ENCODE measurements at places on chromosomes 2 and 18.
A peak's percentile ranks its signal among the peaks of the same experiment; 100 is the strongest.

DNA sequence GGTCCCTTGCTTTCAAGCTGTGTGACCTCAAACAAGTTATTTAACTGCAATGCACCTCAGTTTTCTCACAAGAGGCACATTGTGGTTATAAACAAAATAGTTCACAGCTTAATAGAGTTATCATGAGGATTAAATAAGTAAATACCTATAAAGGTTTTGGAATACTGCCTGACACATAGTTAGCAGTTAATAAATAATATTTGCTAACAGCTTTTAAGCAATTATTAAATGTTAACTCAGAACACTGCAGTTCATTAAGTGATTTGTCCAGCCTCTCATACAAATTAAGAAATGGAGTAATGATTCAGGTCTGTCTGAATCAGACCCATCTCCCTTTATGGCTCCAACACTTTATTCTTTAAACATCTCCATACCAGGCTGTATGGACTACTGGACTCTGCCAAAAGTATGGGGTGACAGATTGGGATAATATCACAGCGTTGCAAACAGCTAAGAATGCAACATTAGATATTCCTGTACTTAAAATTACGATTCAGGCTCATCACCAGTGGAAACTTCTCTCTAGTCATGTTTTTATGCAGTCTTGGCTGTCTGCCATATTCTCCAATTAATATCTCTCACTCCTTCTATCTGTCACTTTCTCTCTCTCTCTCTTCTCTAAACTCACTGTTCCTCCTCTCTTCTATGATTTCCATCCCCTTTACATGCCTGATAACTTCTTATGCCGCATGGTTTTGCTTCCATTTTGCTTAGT lies 370.6 kb upstream of the UBE2E3 start:
- no peak for DNase-seq

DNA sequence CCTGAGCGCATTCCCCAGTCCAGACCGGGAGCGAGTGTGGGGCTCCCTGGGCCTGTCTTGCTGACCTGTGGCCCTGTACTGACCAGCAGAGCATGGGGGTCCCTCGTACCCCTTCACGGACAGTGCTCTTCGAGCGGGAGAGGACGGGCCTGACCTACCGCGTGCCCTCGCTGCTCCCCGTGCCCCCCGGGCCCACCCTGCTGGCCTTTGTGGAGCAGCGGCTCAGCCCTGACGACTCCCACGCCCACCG lies 5.3 kb downstream of the NEU4 start:
- DNase-seq: no peak

DNA sequence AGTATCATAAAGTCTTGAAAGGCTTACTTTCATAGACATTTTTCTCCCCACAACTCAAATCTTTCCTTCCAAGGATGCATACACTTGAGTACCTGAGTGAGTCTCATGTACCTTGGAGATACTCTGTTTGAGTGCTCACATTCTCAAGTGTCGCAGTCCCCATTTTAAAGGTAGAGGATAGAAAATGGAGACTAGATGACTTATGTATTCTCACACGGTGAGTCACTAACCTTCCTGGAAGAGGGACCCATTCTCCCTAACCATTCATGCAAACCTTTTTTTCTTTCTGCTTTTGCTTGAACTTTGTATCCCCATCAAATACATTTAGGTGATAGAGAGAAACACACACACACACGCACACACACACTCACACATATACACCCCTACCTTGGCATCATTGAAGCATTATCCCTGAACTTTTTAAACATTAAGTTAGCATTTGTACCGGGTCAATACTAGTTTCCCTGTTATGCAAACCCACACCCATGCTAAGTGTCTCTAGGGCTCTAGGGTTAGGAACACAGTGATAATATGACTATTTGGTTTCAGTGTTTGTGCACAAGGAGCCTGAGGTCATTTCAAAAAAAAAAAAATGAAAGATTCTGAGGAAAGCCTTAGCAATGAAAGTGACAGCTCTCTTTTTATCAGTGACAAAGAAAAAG lies 236.2 kb downstream of the IKZF2 start:
- DNase-seq: no peak

- DNase-seq: no peak
These were observed 34.0 kb downstream of the RDH14 start for GRCh38 chr2:18526429-18526828.

DNA sequence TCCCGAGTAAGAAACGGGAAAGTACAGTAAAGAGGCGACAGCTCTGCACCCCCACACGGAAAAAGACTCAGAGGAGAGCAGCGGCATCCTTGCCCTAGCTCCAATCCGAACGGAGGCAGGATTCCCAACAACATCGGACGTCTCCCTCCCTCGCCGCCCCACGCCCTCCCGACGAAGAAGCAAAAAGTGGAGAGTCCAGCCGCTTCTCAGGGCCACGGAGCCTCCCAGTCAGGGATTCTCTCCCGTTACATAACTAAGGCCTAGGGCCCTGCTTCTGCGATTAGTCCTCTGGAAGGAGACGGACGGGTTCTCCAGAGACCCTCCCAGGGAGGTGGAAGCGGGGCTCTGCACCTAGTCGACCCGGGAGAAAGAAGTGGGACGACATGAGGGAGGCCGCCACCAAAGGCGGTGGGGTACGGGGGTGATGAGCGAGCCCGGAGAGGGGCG lies 587 bp downstream of the SUMO1 start:
- peak; percentile 69 for DNase-seq

- no peak for DNase-seq
These were observed 2.2 kb downstream of the IL36RN start for GRCh38 chr2:113061241-113061640.

DNA sequence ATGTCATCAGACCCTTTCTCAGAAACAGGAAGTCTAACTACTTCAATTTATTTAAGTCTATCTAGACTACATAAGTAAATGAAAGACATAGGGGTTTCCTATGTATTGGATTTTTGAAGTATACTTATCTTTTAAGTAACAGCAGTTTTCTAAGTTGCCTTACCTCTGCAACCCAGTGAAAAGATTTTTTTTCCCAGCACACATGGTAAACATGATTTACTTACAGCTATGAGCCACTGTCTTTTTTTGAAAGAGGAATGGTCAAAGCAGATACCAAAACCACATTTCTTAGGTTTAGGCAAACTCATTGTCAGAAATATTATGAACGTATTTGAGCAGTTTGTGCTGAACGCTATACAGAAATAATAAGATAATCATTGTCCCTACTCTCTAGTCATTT lies 78.7 kb upstream of the OTX1 start:
- no peak for DNase-seq

DNA sequence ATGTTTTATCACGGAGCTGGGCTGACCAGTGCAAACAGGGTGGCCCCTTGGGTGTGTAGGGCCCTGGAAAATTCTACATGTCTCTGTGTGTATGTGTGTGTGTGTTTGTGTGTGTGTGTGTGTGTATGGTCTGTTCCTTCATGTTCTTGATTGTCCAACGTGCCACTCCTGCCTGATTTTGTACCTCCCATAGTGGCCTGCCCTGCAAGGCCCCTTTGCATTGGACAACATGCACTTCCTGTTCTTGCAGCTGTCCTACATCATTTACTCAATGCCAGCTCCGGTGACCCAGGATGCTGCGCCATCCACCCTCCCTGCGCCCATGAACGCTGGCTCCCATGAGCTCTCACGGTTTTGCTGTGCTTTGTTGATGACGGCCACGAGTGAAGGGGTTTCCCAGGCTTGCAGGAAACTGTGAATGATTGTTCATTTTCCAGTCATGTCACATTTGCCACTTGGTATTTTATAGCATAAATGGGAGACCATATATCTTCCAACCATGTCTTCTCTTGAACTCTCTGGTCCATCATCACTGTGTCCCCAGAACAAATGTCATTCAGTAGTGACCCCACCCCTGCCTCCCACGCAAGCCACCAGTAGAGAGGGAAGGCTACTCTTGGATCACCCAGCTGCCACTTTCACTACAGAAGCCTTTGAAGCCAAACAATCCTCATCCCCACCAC lies 69.7 kb upstream of the NCK2 start:
- DNase-seq: no peak

GRCh38 chr2:230889911-230890601 lies 25.3 kb downstream of the ITM2C start:
- no peak for DNase-seq

DNA sequence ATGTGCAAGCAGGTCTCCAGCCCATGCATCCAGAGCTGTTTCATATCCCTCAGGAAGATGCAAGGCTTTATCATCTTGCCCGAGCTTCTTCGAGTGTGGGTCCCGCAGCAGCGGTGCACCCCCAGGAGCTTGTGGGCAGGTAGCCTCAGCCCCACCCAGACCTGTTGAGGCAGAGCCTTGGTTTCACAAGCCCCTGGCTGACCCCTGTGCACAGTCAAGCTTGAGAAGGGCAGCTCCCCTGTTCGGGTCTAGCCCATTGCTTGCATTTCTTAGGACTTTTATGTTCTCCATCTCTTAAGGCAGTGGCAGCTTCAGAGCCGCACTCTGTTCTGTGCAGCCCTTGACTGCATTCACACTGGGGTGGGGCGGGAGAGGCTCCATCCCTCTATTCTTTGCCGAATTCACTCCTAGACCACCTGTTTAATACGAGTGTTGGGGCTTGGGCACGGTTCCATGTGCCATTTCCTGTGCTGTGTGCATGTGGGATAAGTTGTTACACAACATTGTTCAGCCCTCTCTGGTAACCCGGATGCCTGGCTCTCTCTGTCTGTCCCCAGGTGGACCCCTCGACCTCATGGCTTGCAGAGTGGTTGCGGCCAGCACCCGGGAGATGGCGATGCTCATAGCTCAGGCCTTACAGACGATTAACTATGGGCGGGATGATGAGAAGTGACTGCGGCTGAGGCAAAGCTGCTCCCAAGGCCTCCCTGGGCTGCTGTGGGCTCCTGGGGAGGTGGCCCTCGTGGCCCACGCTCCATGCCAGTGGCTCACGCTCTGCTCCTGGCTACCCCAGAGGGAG lies 48.7 kb downstream of the IMPA2 start:
- no peak for DNase-seq

- DNase-seq: no peak
These were observed 1.7 kb upstream of the CNDP1 start for GRCh38 chr18:74532511-74533025.

DNA sequence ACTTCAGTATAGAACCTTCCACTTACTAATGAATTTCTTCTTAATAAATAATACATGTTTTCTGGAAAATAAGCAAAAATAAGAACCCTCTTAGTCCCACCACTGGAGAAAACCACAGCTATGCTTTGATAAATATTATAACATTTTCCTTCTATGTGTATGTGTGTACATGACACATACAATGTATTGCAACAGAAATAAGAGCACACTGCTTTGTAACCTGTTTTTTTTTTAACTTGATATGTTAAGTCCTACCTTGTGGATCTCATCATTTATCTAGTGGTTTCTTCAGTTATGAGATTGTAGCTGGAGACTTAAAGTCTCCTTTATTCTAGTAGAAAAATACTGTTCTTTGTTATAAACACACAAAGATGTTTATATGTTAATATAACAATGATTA lies 17.2 kb downstream of the INPP1 start:
- no peak for DNase-seq

DNA sequence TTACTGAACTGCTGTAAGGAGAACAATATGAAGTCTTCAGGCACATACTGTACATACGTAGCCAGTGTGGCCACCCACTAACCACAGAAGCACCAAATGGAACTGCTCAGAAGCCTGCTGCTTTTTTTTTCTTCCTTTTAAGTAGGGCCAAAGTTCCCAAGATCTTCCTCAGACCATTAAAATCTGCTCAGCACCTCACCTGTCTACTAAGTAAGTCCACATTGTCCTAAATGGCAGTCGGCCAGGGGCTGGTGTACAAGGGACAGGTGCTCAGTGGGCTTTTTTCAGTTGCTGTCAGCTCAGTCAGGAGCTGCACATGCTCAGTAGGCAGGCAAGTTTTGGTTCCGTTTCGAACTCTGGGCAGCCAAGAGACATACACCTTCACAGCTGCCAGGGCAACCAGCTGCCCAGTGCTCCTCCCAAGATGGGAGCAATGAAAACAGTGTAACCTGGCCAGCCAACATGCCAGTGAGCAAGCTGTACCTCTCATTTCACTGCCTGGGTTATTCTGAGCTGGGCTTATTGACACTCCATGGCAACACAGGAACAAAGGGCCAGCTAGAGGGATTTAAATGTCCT lies 86.1 kb downstream of the ACVR1 start:
- no peak for DNase-seq

- DNase-seq: peak; percentile 46
These were observed 426.4 kb upstream of the ID2 start for GRCh38 chr2:8255448-8255800.

- no peak for DNase-seq
These were observed 331.3 kb upstream of the CNTNAP5 start for GRCh38 chr2:123693836-123694235.

GRCh38 chr18:34494359-34494696 lies 215.8 kb upstream of the DTNA start:
- no peak for DNase-seq

GRCh38 chr18:13280070-13280795 lies 61.7 kb downstream of the LDLRAD4 start:
- DNase-seq: no peak

DNA sequence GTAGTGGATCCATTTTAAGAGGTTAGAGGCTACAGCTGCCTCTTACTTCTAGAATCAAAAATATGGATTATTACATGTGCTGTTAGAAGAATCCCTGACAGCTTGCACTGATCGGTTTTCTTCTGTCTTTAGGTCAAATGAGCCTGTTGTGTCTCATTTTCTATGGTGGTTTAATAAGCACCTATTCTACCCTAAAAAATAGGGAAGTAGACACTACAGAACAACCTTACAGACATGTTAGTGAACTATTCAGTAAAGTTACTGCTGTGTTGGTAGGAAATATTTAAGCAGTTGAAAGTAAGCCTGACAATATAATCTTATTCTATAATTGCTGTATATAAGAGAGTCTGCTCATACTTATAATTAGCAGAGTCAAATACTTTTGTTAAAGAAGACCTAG lies 168.5 kb upstream of the NOSTRIN start:
- no peak for DNase-seq

DNA sequence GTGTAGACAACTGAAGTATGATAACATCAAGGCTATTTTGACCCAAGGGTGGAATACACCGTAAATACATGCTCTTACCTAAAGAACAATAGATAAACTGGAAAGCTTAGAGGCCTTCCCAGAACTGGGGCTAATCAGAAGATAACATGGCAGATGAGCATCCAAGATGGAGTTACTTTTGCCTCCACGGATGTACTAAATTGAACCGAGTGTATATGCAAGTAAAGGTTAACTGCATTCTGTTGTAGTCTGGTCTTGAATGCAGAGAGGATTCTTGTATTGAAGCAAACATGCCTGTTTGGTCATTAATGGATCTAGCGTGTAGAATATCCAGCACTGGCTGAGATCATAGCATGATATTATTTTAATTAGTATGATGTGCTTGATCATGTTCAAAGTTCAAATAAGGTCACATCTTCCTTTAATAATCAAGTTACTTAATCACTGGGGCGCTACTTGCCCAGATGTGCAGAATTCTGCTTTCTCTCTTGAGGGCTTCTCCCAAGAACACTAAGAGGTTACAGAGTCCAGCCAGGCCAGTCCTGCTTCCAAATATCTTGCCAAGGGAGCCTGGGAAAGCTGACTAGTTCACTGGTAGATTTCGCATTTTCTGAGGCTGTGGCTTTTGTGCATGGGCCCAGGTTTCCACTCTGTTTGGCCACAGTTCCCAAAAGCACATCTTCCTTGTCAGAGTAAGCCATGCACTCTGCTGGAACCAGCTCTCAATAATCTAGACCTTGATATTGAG lies 37.5 kb upstream of the ACSL3 start:
- no peak for DNase-seq
